ENCODE measurements at places on chromosomes 3 and 15.

- DNase-seq, result no peak
Observed at GRCh38 chr3:144351011-144351410, 379.4 kb downstream of the DIPK2A start.

GRCh38 chr3:182585532-182586150 lies 207.7 kb upstream of the ATP11B start:
- DNase-seq, result no peak

GRCh38 chr3:89059211-89059925 lies 48.1 kb upstream of the EPHA3 start:
- peak; percentile 75 for DNase-seq

GRCh38 chr3:122668930-122669730 lies 11.5 kb upstream of the PARP14 start:
- peak; percentile 60 for DNase-seq

- no peak for DNase-seq
Observed at GRCh38 chr15:66004618-66005262, 135.4 kb downstream of the RAB11A start.

DNA sequence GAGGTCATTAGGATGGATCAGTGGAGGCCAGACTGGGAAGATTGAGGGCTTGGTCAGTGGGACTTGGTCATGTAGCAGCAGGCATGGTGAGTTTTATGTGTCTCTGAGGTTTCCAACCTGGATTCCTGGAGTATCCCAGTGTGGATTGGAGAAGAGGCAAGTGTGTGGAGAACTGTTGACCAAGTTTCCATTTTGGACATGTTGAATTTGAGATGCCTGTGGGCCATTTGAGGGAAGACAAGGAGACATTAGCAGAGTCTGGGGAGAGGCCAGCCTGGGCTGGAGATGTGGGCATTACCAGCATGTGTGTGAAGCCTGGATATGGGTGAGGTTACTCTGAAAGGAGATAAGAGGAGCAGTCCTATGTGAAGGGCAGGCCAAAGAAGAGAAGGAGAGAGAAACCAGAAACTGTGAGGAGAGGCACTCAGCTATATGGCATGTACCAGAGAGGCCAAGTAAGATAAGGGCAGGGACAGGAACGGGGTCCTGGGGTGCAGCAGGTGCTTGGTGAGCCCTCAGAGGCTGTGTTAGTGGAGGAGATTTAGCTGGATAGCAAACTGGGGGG lies 4.3 kb downstream of the SLC25A38 start:
- DNase-seq, result no peak

- DNase-seq, result no peak
Observed at GRCh38 chr3:55687526-55687925, 200.4 kb upstream of the WNT5A start.

DNA sequence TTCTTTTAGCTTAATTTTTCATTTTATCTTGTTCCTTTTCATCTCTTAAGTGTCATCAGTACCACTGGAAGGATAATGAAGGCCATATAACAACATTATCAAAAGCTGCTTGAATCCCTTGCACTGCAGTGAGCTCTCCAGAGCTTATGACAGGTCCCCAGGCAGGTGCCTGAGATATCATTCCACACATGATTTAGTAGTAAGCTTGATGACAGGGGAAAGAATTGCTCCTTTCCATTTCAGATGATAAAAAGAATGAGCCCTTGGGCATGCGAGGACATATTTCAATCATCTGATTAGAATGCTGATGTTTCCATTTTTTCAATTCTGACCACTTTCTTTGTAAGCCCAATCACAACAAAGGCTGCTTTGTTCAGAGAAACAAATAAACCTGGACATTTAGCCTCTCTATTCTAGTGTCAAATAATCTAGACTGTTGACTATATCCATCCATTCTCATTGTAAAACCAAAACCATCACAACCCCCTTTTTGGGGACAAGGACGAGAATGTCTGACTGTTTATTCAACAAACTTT lies 567.8 kb downstream of the IGSF11 start:
- DNase-seq, result no peak

DNA sequence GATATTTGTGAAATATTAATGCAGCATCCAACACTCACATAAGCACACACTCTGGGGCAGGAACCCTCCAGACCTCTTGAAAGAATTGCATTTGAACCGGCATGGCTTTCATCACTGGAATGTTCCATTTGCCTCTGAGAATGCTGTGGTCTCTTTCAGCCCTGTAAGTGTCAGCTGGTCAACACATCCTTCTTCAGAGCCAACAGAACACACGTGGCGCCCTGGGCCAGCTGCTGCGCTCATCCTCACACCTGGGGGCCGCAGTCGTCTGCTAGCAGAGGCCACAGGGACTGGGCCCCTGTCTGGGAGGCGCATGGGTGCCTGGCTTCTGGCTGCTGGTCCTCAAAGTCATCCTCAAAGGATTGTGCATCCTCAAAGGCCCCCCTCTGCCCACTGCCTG lies 71.4 kb upstream of the HERC1 start:
- DNase-seq, result no peak

DNA sequence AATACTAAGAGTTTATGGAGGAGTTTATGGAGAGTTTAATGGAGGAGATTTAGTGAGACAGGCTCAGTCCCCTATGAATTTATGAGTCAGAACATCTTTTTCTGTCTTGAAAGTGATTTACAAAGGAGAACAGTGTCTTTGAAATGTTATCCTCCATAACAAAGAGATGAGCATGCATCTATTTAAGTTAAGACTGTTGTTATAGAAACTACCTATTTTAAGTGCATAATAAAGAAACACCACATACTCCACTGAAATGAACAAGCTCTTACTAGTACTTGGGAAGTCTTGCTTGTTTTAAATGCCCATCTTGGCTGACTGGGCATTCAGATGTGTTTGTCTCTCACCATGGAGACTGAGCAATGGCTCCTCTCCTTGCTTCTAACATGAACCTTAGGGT lies 118.7 kb upstream of the ACP3 start:
- DNase-seq, result no peak

- DNase-seq, result no peak
Observed at GRCh38 chr3:73789825-73790444, 165.2 kb upstream of the PDZRN3 start.

GRCh38 chr15:64883100-64883581 lies 28.6 kb upstream of the ANKDD1A start:
- peak; percentile 93 for DNase-seq

DNA sequence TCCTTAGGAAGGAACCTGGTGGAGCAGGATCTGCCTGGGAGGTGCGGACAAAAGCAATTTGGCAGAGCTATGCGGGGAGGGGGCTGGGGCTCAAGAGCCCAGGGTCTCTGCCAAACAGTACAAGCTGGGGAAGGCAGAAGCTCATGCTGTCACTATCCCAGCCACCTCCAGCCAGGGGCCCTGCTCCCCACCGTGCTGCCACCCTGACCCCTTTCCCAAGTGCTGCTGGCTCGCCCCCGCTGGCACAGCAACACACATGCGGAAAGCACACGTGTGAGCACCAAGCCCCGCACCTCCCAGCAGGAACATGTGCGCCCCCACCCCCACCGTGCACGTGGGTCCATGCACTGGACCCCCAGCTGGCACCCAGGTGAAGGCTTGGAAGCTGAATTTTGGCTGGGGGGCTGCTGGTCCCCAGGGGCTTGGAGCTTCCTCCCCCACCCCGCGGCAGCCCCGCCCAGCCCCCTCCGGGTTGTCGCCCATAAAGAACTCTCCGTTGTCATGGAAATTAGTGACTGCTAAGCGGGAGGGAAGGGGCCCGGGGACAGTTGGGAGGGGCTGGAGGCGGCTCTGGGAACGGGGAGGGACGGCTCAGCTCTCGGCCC lies 742 bp downstream of the CAMKV start:
- DNase-seq, result peak; percentile 57

- no peak for DNase-seq
Observed at GRCh38 chr3:36381311-36381956, 1.1 kb downstream of the STAC start.

GRCh38 chr3:130014526-130014925 lies 40.0 kb downstream of the TRH start:
- DNase-seq, result peak; percentile 82

- DNase-seq, result peak; percentile 89
Observed at GRCh38 chr15:89690276-89691218, at the start of the genes PEX11A and WDR93. TSS of gene PEX11A (minus strand) at chr15:89690754. CDS start at chr15:89690632, 122 bp downstream. TSS of gene WDR93 (plus strand) at chr15:89690811. CDS start at chr15:89701747, 10,936 bp downstream.
